ENCODE measurements at places on chromosomes 12 and 14.

DNA sequence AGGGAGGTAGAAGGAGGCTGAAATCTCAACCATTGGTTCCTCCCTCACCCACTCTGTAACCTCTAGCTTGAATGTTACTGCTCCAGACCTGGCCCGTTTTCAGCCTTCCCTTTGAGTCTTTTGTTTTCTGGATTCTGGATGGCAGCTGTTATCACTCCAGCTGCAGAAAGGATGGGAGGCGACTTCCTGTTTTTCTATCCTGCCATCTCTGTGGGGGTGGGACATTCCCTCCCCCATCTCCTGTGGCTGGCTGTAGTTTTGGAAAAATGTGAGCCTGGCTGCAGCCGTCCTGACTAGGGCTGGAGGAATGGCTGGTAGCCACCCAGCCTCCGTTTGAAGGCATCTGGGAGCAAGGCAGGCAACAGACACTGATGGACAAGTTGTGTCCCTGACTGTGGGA lies 2.9 kb upstream of the PPFIBP1 start:
- DNase-seq, result no peak

GRCh38 chr12:32651956-32652210 lies 27.2 kb upstream of the DNM1L start:
- no peak for DNase-seq

GRCh38 chr12:18414671-18415070 lies 153.4 kb downstream of the PIK3C2G start:
- no peak for DNase-seq

DNA sequence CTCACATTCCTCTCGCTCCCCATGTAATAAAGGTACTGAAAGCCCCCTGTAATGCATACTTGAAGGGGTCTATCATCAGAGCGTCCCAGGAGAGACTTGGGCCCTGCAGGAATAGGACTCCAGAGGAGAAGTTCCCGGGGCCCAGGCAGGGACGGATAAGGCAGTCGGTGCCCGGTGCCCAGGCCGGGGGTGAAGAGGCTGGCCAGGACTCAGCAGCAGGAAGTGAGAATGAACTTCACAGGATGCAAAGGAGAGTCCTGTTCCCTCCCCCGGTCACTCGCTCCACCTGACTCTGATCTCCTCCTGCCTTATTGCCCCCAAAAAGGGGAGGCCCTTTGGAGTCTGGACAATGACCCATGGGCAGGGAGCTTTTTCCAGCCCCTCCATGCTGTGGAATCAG lies 40.2 kb downstream of the LRRC74A start:
- DNase-seq, result no peak

GRCh38 chr14:94342334-94342934 lies 19.3 kb upstream of the SERPINA6 start:
- DNase-seq, result no peak

DNA sequence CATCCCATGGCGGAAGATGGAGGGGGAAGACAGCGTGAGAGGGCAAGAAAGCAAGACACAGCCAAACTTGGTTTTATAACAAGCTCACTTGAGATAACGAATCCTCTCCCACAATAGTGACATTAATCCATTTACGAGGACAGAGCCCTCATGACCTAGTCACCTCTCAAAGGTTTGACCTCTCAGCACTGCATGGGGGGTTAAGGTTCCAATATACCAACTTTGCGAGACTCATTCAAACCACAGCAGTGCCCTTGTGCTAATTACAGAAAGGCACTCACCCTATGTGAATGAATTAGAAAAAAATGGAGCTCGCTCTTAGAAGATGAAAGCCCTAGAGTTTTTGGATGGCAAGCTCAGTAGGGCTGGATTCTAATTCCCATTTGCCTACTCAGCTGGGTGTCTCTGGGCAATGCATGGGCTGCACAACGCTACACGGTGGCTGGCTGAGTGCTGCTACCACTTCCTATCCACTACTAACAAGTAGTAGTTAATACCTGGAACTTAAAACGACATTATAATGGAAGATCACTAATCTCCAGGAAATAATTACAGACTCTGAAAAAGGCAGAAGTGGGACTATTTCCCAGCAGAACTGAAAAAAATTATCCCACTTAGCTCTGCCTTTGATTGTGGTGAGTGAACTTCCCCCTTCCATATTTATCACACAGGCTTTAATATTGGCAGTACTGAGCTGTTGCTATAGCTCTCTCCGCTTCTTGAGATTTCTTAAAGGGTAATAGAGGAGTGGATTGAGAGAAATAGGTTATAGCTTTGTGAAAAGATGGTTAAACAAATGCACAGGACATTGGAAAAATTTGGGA lies 27.5 kb downstream of the TESPA1 start:
- no peak for DNase-seq

- DNase-seq, result no peak
Observed at GRCh38 chr12:13628067-13628466, 353.3 kb downstream of the GRIN2B start.

DNA sequence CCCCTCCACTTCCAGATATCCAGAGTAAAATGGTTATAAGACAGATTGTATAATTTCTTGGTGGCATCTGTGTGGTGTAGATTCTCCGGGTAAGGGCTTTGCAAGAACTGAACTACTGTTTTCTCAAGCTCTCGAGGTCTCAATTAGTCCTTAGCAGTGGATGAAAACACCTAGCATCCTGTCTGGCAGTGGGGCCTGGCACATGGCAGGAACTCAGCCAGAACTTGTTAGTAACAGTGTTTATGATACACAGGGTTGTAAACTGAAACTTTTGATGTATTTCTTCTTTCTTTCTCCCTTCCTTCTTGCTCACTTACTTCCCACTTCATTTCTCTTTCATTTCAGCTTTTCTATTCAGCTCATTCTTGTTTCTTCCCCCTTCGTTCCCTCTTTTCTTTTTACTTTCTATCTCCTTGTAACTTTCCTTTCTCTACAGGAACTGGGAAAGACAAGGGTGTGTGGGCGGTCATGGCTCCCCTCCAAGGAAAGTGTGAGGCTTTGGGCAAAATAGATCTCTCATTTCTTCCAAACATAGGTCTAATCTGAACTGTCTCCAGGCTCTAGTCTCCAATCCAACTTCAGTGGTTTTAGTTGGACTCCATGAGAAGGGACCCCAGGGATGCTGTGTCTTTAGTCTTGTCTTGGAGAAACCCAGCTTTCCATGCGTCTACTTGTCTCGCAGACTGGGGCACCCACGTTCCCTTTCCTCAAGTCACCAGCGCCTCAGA lies 159.7 kb downstream of the PAH start:
- no peak for DNase-seq

- peak; percentile 33 for DNase-seq
Observed at GRCh38 chr14:21215879-21216251, 53.4 kb downstream of the HNRNPC start.

- no peak for DNase-seq
Observed at GRCh38 chr12:117309276-117309925, 52.0 kb downstream of the NOS1 start.

DNA sequence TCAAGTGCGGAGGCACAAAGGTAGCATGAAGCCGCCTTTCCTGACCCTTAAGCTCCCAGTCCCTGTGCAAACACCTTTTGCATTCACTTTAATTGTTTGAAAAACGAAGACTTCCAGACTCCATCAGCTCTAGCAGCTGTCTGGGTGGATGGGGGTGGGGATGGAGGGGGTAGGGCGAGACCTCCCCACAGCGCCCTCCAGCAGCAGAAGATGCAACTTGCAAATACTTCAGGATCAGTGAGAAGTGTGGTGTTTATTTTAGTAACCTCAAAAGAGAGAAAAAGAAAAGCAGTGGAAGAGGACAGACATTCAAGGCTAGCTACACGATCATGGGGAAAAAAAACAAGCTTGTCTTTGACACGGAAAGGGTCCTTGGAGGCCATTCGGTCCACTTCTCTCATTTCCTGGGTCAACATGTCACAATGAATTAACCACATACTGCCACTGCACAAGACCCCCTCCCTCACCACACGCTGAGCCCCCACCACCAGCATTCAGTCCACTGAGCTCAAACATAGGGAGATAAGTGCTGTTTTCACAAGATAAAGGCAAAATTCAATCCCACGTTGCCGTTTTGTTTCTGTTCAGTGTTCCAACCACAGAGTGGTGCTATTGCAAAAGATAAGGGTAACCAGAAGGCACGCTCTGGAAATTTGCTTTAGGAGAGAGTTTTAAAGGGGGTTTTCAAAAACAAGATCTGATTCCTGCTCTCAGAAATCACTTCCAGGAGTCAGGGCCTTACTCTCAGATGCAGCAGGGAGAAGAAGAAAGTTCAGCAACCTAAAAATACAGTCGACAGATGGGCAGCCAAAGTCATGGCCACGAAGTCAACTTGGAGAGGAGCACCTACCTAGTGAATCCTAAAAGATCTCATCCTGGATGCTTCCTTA lies 3.3 kb upstream of the NTF3 start:
- DNase-seq, result no peak

- no peak for DNase-seq
Observed at GRCh38 chr12:77401064-77401769, 335.8 kb upstream of the E2F7 start.

- no peak for DNase-seq
Observed at GRCh38 chr12:46921048-46921763, 95.4 kb upstream of the SLC38A4 start.

- DNase-seq, result no peak
Observed at GRCh38 chr12:106128585-106129328, 10.0 kb downstream of the NUAK1 start.

DNA sequence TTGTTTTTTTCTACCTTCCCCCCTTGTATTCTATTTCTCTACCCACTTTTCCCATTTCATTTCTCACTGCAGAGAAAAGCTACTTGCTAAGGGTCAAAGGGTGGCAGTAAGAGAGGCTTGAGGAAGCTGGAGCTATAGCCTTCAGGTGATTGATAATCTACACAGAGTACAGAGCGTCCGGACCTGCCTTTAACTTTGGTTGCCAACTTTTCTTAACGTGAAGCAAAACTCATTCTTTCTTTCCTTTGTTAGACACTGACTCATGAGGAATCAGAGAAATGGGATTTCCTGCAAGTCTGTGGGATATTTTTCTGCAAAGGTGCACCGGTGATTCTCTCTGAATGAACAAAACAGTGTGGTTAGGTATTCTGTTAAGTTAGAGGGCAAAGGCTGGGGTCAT lies 133.3 kb downstream of the RMST start:
- no peak for DNase-seq

- DNase-seq, result no peak
Observed at GRCh38 chr14:21030531-21030930, 514 bp downstream of the TPPP2 start.

GRCh38 chr12:68490476-68490875 lies 120.2 kb upstream of the RAP1B start:
- DNase-seq, result no peak

DNA sequence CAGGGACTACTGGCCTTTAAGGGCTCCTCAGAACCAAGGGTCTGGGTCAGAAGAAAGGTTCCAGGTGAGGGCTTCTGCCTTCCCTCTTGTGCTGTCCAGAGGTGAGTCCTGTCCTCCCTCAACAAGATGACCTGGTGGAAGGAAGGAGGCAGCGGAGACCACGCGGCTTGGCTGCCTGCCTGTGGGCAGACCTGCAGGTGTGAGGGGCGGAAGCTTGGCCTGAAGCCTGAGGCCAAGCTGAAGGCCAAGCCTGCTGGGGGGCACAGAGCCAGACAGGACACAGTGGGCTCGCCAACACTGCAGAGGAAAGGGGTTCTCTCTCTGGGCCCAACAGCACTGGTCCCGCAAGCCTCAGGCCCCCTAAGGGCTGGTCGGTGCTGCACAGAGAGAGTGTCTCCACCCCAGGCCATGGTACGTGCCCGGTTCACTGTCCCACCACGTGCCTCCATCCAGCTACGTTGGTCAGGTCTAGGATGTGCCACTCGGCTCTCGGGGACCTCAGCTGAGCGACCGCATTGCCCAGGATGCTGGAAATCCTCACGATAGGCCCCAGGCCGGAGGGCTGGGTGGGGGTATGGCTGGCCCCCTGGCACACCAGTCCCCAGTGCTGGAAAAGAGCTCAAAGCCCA lies 170.0 kb upstream of the PRMT8 start:
- no peak for DNase-seq

DNA sequence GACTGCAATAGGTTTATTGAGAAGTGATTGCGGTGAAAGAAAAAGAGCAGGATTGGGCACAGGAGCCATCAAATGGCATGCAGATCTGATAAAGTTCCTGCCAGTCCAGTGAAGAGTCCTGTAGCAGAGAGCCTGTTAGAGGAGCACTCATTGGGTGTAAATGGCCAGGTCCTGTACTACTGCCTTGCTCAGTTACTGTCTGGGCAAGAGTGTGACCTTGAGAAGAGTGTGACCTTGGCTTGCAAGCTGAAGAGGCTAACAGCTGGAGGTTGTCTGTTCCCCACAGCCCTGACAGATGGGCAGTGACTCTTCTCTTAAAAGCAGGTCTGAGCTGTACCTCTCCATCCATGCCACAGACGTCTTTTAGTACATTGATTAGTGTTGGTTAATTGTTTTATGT lies 148.6 kb upstream of the SLC38A2 start:
- no peak for DNase-seq

- no peak for DNase-seq
Observed at GRCh38 chr12:71725011-71725410, 29.7 kb upstream of the RAB21 start.

GRCh38 chr12:110079477-110080400 lies 31.4 kb upstream of the C12orf76 start:
- DNase-seq, result peak; percentile 75

DNA sequence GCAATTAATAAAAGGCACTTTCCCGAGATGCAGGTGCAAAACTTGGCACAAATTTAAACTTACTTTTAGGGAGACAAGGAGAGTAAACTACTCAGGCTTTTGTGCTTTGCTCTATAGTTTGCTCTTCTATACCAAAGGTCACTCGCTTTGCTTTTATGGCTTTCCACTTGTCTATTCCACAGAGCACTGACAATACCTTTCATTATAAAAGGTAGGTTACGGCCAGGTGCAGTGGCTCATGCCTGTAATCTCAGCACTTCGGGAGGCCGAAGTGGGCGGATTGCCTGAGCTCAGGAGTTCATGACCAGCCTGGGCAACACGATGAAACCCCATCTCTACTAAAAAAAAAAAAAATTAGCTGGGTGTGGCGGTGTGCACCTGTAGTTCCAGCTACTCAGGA lies 32.9 kb downstream of the ALKBH1 start:
- DNase-seq, result no peak

- DNase-seq, result no peak
Observed at GRCh38 chr12:22034709-22035506, 11.1 kb upstream of the CMAS start.

DNA sequence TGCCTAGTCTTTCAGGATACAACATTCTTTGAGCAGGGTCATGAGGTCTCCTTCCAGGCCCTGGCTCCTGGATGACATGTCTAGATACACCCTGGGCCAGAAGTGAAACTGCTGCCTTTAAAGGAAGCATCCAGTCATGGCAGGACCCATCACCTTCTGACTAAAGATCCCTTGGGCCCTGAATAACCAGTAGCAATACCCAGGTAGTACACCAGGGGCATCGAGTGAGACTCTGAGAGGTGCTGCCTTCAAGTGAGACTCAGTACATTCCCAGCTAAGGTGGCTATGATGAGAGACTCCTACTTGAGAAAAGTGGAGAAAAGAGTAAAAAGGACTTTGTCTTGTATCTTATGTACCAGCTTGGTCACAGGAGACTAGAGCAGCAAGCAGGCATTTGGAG lies 23.5 kb downstream of the OR6C68 start:
- DNase-seq, result no peak

DNA sequence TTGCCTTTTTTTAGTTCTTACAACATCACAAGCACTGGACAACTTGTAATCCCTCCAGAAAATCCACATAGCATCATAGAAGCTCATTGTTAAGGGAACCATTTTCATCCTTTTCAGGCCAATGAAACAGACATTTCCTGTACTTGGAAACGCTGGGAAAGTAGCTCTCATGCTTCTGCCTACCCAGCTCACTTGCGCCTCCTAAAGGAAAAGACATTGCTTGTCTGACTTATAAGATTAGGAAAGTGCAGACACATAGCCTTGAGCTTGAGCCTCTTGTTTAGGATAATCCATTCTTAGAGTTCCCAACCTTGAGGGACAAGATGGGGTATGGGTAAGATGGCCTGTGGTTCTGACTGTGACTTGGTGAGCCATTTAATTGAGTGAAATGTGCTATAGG lies 589.5 kb downstream of the NOVA1 start:
- no peak for DNase-seq
